ENCODE measurements at places on chromosomes 7 and 10.
A peak's percentile ranks its signal among the peaks of the same experiment; 100 is the strongest.

DNA sequence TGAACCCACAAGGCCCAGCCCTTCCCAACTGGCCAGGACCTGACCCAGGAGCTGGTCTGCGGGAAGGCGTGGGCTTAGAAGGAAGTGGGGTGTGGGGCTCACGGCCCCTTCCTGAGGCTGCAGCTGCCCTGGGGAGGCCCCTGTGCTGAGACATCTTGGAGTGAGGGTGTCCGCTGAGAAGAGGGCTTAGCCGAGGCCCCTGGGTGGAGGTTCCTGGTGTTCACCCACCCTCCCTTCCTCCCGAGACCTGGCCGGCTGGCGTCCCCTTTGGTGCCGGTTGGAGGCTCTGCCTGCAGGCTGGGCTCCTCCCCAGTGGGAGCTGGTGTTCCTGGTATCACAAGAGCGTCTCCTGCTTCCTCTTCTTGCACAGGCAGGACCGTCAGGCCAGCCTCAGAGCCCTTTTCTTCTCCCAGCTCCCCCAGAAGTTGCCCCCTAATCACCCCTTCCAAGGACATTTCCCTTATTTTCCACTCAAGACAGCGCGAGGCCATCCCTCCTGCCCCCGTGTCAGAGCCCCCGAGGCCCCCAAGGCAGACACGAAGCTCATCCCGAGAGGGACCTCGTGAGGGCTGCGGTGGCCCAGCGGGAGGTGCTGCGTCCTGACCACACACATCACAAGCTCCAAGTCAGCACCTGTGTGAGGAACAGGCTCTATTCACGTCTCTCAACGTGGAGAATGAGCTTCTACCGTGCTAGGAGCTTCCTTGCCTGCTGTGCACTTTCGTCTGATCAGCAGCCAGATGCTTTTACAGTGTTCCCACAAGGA is 25.1 kb upstream of the FAM20C start:
- no peak for DNase-seq

GRCh38 chr7:31892099-31892829 is 177.9 kb downstream of the PDE1C start:
- DNase-seq, result no peak

GRCh38 chr7:132542895-132543294 is 33.4 kb downstream of the PLXNA4 start:
- no peak for DNase-seq

DNA sequence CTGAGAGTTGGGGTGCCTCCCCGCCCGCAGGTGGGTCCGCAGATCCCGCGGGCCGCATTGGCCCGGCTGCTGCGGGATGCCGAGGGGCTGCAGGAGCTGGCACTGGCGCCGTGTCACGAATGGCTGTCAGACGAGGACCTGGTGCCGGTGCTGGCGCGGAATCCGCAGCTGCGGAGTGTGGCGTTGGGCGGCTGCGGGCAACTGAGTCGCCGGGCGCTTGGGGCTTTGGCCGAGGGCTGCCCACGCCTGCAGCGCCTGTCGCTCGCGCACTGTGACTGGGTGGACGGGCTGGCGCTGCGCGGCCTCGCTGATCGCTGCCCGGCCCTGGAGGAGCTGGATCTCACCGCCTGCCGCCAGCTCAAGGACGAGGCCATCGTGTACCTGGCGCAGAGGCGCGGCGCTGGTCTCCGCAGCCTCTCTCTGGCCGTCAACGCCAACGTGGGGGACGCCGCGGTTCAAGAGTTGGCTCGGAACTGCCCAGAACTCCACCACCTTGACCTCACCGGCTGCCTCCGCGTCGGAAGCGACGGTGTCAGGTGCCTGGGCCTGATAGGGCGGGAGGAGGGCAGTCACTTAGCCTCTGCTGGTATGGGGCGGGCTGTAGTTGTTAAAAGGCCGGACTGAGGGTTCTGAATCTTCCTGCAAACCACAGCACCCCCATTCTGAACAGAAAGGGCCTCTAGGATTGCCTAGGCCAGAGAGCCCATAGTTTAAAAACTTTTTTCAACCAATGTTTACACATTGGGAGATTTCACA is 1.3 kb downstream of the FBXL15 start:
- DNase-seq, result peak; percentile 72

GRCh38 chr10:62384057-62384446 is 9.9 kb downstream of the ZNF365 start:
- DNase-seq, result peak; percentile 77

DNA sequence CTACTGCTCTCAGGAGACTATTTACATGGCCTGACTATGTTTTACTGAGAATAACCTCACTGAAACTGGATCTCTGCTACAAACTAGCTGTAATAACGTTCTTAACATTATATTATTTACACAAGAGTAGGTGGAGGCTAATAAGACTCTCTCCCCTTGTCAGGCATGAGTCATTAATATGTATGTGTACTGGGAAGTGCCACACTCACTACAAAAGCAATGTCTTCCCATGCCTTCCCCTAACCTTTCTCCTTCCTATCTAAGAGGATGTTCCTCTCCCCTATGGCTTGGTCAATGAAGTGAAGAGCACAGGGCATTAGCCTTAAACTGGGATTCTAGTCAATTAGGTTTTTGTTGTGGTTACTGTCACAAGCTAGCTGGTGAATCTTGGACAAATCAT is 147.9 kb downstream of the DGKB start:
- DNase-seq, result peak; percentile 66

- DNase-seq, result no peak
These were observed 8.8 kb downstream of the GSTO2 start for GRCh38 chr10:104277785-104278184.

DNA sequence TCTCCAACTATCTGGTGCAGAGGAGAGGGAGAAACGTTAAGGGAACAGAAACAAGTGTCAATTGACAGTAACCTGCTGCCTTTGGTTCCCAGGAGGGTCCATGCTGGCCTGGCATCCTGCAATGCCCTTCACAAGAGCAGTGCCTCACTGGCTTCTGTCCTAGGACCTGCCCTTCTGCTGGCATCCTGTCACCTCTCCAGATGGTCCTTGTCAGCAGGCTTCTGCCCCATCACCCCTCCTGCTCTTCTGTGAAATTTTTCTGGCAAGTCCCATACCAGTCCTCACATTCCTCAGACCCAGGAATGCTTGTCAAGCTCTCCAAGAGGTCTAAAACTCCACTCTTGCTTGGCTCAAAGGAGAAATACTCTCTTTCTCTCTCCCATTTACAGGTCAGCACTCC is 34.2 kb downstream of the C10orf67 start:
- no peak for DNase-seq

- DNase-seq, result peak; percentile 90
These were observed at the start of gene BCAP29 for GRCh38 chr7:107579885-107580715. BCAP29 (plus strand) TSS chr7:107580246; CDS start chr7:107580773, 527 bp downstream.

DNA sequence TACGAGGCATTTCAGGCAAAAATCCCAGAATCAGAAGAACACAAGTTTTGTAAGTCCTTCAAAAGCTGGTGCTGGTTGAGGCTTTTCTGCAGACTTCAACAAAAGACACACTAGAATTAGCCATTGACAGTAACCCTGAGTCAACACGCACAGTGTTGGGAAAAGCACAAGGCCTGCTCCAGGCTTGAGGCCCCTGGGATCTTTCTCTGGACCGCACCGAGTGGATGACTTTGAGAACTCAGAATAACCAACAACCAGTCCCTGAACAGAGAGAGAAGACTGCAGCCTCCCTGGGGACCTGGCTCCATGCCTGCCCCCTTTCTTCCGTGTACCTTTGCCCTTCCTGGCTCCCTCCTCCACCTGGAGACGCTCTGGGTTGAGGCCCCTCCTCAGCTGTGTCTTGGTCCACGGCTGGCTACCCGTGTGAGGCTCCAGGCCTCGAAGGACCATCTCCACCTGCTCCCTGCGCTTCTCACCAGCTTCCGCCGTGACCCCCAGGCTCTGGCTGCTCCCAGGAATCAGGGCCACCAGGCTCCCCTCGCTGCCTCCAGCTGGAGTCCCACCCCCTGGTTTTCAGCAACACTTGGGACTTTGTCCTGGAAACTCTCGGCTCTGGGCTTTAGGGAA is 28.4 kb downstream of the DIP2C start:
- no peak for DNase-seq

- no peak for DNase-seq
These were observed 164.0 kb downstream of the SH2D4B start for GRCh38 chr10:80701706-80702105.

DNA sequence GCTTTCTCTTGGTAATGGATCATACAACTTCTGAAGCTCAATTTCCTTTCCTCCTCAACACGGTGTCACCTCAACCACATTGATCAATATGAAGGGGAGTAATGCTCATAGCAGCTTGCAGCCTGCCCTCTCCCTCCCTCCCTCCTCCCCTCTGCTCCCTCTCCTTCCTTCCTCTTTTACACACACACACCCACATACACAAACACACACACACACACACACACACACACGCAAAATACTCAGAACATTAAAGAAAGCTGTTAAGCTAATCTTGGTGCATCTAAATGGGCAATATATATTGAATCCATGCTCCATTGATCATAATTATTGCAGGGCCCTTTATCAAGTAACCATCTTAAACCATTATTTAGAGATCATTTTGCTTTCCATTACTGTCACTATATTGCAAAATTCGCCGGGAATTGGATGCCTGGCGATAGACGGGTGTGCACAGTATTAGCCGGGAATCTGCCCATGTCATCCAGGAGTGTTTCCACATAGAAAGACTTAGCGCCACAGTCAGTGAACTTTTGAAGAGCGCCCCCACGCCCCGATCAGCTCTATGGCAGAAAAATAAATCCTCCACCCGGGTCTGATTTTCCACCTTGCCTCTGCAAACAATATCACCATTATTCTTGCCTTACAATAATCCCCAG is 122.0 kb downstream of the PRLHR start:
- no peak for DNase-seq

- DNase-seq, result no peak
These were observed 60.1 kb upstream of the ZPBP start for GRCh38 chr7:50153148-50153547.

DNA sequence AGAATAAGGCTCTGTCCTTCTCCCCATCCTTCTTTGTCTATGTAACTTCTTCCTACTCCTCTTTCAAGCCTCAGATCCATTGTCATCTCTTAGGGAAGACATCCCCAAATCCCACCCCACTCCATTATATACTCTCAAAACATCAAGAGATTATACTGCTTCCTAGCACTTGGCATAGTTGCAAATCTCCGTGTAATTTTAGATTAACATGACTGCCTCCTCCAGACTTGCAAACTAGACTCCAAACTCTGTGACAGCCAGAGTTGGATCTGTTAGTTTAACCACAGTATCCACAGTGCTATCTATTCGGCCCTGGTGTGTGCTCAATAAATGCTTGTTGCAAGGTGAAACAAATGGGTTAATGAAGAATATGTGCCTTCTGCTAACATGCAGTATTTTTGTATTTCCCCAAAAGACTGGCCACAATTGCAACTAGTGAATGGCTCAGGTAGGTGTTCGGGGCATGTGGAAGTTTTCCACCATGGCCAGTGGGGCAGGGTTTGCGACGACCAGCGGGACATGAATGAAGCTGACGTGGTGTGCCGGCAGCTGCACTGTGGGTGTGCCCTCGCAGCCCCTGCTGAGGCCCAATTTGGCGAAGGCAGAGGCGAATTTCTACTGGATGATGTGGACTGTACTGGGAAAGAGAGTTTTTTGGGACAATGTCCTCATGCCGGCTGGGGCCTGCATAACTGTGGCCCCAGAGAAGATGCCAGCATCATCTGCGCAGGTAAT is 34.5 kb upstream of the C10orf120 start:
- DNase-seq, result no peak

- no peak for DNase-seq
These were observed 121.1 kb downstream of the BBS9 start for GRCh38 chr7:33250421-33250871.

- no peak for DNase-seq
These were observed 1.1 kb upstream of the ARHGAP22 start for GRCh38 chr10:48605786-48606529.

DNA sequence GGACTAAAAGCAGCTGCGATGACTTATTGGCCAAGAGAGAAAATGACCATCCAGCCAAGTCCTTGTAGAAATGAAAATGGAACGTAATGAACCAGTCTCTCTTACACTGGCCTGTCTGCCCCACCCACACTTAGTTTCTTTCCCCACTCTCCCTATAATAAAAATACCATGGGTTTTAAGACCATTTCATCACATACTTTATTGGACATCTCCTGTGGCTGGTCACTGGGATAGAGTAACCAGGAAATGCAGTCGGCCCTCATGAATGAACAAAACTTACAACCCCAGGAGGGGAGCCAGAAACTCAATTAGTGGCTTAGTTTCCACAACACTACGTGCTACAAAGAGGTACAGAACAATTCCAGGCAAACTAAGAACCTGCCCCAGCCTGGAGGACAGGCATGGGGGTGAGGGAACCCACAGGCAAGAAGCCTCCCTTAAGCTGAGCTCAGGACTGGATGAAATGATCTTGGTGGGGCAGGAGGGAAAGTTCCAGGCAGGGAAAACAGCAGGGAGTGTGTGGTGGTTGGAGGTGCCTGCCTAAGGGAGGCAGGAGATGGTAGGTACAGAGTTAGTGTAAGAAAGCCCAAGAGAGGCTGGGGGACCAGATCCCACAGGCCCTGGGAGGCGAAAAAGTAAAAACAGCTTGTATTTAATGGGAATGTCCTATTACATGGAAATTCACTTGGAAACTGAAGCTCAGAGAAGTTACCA is 29.6 kb downstream of the MKI67 start:
- DNase-seq, result no peak

- DNase-seq, result no peak
These were observed 37.5 kb downstream of the HELLS start for GRCh38 chr10:94583124-94583523.

GRCh38 chr7:27677912-27678612 is 15.4 kb upstream of the HIBADH start:
- peak; percentile 79 for DNase-seq

DNA sequence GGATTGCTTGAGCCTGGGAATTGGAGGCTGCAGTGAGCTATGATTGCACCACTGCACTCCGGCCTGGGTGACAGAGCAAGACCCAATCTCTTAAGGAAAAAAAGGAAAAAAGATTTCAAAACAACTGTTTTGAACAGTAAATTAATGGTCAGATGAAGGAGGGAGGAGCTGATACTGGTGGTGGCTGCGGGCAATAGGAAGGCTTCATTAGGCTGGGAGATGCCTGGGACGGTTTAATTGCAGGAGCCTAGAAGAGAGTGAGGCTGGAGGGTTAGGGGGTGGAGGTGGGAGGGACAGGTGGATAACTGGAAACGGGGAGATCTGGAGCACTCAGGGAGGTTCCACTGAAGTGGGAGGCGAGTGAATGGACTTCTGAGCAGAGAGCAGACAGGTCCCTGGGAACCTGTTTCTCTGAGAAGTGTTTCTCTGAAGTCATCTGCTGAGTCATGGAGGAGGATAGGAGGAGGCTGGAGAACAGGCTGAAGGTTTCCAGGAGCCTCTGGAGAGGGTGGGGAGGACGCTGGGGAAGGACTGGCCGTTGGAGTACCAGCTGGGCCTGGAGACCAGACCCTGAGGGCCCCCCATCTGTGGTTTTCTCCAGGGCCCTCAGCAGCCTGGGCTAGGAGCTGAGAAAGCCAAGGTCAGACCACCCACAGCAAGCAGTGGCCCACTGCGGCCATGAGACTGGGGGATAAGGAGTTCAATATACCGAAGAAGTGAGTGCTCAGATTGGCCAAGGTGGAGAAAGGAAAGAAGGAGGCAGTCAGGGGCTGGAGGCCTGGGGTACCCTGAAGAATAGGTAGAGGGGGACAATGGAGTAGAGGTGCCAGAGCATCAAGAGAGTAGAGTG is 14.4 kb upstream of the YWHAG start:
- DNase-seq, result peak; percentile 76

- no peak for DNase-seq
These were observed 432.9 kb downstream of the DNAJB6 start for GRCh38 chr7:157769526-157770215.

- DNase-seq, result no peak
These were observed 80.3 kb downstream of the KLF6 start for GRCh38 chr10:3704565-3705325.

GRCh38 chr10:104139221-104139620 is 17.2 kb downstream of the SFR1 start:
- DNase-seq, result peak; percentile 33

GRCh38 chr10:50480054-50481007 is 143.4 kb downstream of the SGMS1 start:
- DNase-seq, result no peak

Measured in HT-29 (cell line).